Kidney (tissue), 22 donors: ENCODE measurements at places on chromosomes 3 and 15. TPM values are rescaled to one million over a fixed set of nuclear protein-coding genes. Genes with fewer than 3 reads are reported as not detected.

DNA sequence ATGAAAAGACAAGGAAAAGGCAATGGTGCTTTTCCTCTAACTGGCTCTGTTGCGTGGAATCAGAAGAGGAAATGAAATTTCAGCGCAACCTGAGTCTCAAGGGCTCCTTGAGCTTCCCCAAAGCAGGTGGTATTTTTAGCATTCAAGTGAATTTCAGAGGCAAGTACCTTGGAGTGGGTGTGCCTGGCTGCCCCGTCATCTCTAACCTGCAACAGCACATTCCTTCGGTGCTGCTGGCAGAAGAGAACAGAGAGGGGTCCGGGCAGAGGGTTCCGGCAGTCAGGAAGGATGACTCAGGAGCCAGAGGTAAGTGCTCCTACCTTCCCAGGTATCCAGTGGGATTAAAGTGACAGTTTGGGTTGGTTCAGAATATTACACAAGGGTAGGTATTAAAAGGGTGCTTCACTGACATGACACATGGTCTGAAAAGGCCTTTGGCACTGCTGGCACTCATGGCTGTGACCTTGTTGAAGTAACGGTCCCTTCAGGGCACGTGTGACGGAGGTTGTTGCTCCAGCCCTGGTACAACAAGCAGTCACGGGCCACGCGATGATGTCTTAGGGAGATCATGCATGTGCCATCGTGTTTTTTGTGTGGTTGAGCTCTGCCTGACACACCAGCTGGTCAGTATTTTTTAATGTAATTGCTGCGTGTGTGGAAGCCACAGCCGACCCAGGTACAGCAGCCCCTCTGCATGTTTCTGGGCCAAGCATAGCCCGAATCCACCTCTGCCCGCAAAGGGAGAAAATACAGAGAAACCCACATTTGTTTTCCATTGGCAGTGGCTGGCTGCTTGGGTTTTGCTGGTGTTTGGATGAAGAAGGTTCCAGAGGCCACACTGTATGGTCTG is 75.7 kb downstream of the LRRK1 start:
- no peaks in the 10 kb centered on the region for H3K36me3 ChIP-seq
- H3K4me1 ChIP-seq = no peaks in the 10 kb centered on the region
- no peaks in the 10 kb centered on the region for H3K27me3 ChIP-seq

DNA sequence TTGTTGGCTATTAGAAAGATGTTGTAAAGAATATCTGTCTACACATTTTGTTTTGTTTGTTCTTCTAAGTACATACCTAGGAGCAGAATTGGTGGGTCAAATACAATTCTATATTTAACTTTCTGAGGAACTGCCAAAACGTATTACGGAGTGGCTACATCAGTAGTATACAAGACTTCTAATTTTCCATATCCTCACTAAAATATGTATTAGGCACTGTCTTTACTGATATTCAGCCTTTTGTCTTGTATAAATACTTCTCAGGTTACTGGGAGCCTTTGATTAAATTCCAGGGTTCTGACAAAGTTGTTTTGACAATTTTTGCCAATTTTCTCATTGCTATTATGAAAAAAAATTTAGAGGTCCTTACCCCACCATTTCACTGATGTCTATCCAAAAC is 146.7 kb downstream of the NR2E3 start:
- H3K36me3 ChIP-seq = no peaks in the 10 kb centered on the region
- no peak overlapping the region for H3K27ac ChIP-seq
- H3K4me3 ChIP-seq = no peak overlapping the region

GRCh38 chr3:167814441-167814951 is 79.0 kb downstream of the SERPINI1 start:
- no peak overlapping the region for H3K4me3 ChIP-seq
- no peak for DNase-seq
- H3K4me1 ChIP-seq = no peaks in the 10 kb centered on the region
- no peaks in the 10 kb centered on the region for H3K27me3 ChIP-seq
- H3K27ac ChIP-seq = no peak overlapping the region
- H3K36me3 ChIP-seq = no peaks in the 10 kb centered on the region

DNA sequence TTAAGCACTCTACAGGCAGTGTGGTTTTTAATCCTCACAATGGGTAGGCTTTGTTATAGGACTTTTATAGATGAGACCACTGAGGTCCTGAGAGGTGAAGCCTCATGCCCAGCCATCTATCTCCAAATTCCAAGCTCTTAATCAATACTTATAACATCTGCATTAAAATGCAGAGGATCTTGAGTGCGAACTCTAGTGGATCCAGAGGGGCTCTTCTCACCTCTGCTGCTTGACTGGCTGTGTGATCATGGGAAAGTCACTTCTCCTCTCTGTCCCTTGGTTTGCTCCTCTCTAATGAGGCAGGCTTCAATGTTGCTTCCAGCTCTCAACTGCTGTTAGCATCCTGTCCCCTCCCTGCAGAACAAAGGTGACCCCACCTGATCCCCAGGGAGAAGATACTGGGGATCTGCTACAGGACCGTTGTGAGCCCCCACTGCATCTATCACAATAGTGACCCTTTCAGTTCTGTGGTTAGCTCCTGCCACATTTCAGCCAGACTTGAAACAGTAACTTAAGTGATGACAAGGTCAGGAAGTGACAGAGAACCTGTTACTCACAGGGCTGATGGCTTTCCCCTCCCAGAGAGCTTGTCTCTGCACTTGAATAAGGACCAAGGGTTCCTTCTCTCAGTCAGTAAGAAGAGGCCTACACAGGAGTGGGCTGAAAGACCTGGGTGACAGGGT is 1.3 kb downstream of the SLC27A2 start:
- no peaks in the 10 kb centered on the region for H3K36me3 ChIP-seq
- H3K4me1 ChIP-seq = peaks cover 3% of the 10 kb centered on the region
- H3K27ac ChIP-seq = peak overlapping the region; percentile 79
- peaks cover 10% of the 10 kb centered on the region for H3K27me3 ChIP-seq
- H3K4me3 ChIP-seq = peak overlapping the region; percentile 53
- DNase-seq = no peak

- H3K4me3 ChIP-seq = no peak overlapping the region
- H3K27me3 ChIP-seq = no peaks in the 10 kb centered on the region
- DNase-seq = no peak
- H3K36me3 ChIP-seq = no peaks in the 10 kb centered on the region
- no peaks in the 10 kb centered on the region for H3K4me1 ChIP-seq
Observed at GRCh38 chr15:52682200-52682599, 3.0 kb upstream of the ATOSA start.

GRCh38 chr15:39313881-39314280 is 267.0 kb upstream of the THBS1 start:
- no peaks in the 10 kb centered on the region for H3K4me1 ChIP-seq
- no peak overlapping the region for H3K27ac ChIP-seq
- no peak overlapping the region for H3K4me3 ChIP-seq
- H3K36me3 ChIP-seq = no peaks in the 10 kb centered on the region

GRCh38 chr3:194373899-194374298 is 4.4 kb upstream of the LRRC15 start:
- DNase-seq = no peak
- no peak overlapping the region for H3K27ac ChIP-seq
- H3K4me3 ChIP-seq = no peak overlapping the region
- no peaks in the 10 kb centered on the region for H3K36me3 ChIP-seq
- no peaks in the 10 kb centered on the region for H3K4me1 ChIP-seq
- H3K27me3 ChIP-seq = no peaks in the 10 kb centered on the region

DNA sequence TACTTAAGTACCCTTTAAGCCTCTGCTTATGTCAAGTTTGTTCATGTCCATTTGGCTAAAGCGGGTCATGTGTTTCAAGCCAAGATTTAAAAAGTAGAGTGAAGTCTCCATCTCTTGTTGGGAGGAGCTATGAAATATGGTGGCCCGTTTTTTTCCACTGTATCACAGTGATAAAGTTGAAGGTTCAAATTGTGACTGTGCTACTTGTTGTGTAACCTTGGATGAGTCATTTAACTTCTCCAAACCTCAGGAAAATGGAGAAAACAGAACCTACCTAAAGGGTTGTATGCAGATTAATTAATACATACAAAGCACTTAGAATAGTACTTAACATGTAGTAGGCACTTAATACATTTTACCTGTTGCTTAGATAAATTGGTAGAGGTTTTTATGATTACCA is 43.4 kb downstream of the SNAPC5 start:
- no peak overlapping the region for H3K27ac ChIP-seq
- H3K36me3 ChIP-seq = no peaks in the 10 kb centered on the region
- H3K4me3 ChIP-seq = no peak overlapping the region
- no peak for DNase-seq
- no peaks in the 10 kb centered on the region for H3K27me3 ChIP-seq

DNA sequence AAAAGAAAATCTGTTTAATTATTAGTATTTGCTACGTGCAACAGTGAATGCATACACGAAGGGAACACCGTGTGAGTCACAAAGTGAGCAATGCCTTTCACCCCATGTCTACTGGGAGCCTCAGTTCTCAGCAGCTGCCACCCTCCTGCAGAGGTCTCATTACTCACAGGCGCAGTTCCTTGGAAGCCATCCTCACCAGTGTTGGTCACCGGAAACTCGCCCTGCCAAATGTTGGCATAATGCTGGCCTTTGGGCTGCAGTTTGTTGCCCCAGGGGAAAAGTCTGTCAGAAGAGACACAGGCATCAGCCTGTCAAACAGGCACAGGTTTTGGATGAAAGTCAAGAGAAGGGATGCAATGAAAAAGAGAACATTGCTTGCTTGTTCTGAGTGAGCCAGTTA is 50.1 kb downstream of the SUMF1 start:
- DNase-seq = no peak
- H3K36me3 ChIP-seq = peaks cover 4% of the 10 kb centered on the region
- H3K27me3 ChIP-seq = no peaks in the 10 kb centered on the region
- H3K27ac ChIP-seq = no peak overlapping the region
- no peak overlapping the region for H3K4me3 ChIP-seq

GRCh38 chr3:10992943-10993728 is 588 bp downstream of the SLC6A1 start:
- no peak overlapping the region for H3K27ac ChIP-seq
- H3K27me3 ChIP-seq = peaks cover 22% of the 10 kb centered on the region
- peaks cover 3% of the 10 kb centered on the region for H3K4me1 ChIP-seq

GRCh38 chr3:50168388-50168787 is 13.3 kb downstream of the SEMA3F start:
- no peak overlapping the region for H3K4me3 ChIP-seq
- DNase-seq = no peak
- H3K27ac ChIP-seq = peak overlapping the region; percentile 88
- no peaks in the 10 kb centered on the region for H3K36me3 ChIP-seq
- no peaks in the 10 kb centered on the region for H3K27me3 ChIP-seq
- H3K4me1 ChIP-seq = peaks cover 5% of the 10 kb centered on the region

GRCh38 chr3:190505381-190506003 is 8.4 kb upstream of the IL1RAP start:
- DNase-seq = no peak
- no peak overlapping the region for H3K27ac ChIP-seq
- no peak overlapping the region for H3K4me3 ChIP-seq
- H3K4me1 ChIP-seq = peaks cover 10% of the 10 kb centered on the region

DNA sequence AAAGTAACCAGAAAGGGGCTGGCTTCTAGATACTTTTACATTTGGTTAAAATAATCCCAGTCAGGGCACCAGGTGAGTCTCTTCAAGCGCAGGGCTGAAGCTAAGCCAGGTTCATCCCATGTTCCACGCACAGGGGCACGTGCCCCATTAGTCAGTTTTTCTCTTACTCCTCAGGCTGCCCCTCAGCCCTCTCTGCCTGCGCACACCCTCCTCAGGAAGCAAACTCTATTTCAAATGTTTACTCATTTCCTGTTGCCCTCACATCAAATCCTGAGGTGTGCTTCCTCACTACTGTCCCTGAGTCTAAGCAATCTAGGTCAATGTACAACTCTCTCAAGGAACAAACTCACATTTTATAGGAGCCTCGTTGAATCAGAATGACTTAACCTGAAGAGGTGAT is 48.5 kb downstream of the THBS1 start:
- H3K36me3 ChIP-seq = no peaks in the 10 kb centered on the region
- H3K4me3 ChIP-seq = no peak overlapping the region
- no peak overlapping the region for H3K27ac ChIP-seq
- H3K4me1 ChIP-seq = peaks cover 15% of the 10 kb centered on the region
- no peaks in the 10 kb centered on the region for H3K27me3 ChIP-seq
- DNase-seq = no peak

DNA sequence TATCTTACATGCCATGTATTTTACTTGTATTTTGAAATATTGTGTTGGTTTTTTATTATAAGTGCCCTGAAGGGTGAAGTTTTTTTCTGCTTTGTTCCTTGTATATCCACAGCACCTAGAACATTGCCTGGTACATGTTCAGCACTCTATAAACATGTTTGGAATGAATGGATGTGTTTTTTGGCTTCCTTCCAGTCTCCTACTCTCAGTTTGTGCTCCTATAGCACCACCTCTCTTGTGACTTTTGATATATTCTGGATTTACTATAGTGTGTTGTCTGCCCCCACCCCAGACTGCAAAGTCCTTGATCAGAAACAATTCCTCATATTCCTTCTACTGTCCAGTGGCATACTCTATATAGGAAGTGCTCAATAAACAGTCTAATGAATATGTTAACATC is 60.6 kb downstream of the PLCL2 start:
- no peak overlapping the region for H3K27ac ChIP-seq
- H3K4me3 ChIP-seq = no peak overlapping the region
- H3K4me1 ChIP-seq = no peaks in the 10 kb centered on the region
- no peaks in the 10 kb centered on the region for H3K27me3 ChIP-seq
- no peak for DNase-seq
- no peaks in the 10 kb centered on the region for H3K36me3 ChIP-seq

DNA sequence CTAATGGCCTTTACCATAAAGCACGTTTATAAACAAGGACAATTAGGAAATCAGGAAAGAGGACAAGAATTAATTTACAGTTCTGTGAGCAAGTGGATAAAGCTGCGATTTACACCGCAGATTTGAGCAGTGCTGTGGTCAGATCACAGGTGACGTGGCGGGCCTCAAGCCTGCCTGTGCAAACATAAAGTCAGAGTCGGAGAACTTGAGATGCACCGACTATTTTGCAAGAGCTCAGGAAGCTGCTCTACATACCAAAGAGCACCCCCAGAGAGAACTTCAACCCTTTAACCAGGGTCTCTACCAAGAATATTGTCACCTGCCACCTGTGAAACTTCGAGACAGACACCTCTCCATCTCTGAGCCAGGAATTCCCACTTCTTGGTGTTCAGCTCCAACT is 35.7 kb downstream of the MECOM start:
- H3K4me1 ChIP-seq = no peaks in the 10 kb centered on the region
- no peaks in the 10 kb centered on the region for H3K36me3 ChIP-seq
- no peak for DNase-seq
- H3K4me3 ChIP-seq = no peak overlapping the region
- no peak overlapping the region for H3K27ac ChIP-seq

DNA sequence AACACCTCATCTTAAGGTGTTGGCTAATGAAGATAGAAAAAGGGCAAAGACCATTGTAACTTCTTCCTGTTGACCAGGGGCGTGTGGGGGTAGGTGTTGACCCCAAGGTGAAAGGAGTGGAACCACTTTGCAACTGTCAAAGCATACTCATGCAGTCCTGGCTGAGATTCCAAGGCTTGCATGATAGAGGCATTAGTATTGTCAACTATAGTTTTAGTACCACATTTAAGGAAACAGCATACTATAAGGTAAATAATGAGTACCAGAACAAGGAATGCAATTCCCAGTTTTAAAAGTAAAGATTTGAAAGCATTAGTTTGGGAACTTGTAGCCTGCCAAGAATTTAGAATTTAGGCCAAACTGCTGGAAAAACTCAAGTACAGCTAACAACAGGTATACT is 27.8 kb upstream of the ADGRG7 start:
- no peaks in the 10 kb centered on the region for H3K36me3 ChIP-seq
- H3K27me3 ChIP-seq = no peaks in the 10 kb centered on the region
- H3K4me3 ChIP-seq = no peak overlapping the region

TGM5 gene
- total RNA-seq = not detected

GMPPB gene
- total RNA-seq = 37.4 TPM

TIMP4 gene
- 7.6 TPM for total RNA-seq

RARRES1 gene
- total RNA-seq = 94.0 TPM

ADAMTSL3 gene
- 23.4 TPM for total RNA-seq

ITIH1 gene
- total RNA-seq = 0.22 TPM

TP63 gene
- total RNA-seq = 1.1 TPM

GOLGA8N gene
- 14.7 TPM for total RNA-seq

ARL14 gene
- total RNA-seq = 0.31 TPM

SOX14 gene
- total RNA-seq = not detected
